Chondrocyte (in vitro differentiated cells): ENCODE measurements at places on chromosomes 2 and 18.

- DNase-seq = no peak
- peaks cover 7% of the 10 kb centered on the region for H3K4me1 ChIP-seq
- no peak overlapping the region for H3K4me3 ChIP-seq
- H3K36me3 ChIP-seq = peaks cover under 1% of the 10 kb centered on the region
- no peak overlapping the region for H3K27ac ChIP-seq
Observed at GRCh38 chr2:105313877-105314276, 15.7 kb downstream of the TGFBRAP1 start.

GRCh38 chr2:113770929-113771328, 14.5 kb upstream of the SLC35F5 start:
- DNase-seq = no peak
- peaks cover 10% of the 10 kb centered on the region for H3K4me1 ChIP-seq
- H3K27me3 ChIP-seq = no peaks in the 10 kb centered on the region
- no peaks in the 10 kb centered on the region for H3K36me3 ChIP-seq

DNA sequence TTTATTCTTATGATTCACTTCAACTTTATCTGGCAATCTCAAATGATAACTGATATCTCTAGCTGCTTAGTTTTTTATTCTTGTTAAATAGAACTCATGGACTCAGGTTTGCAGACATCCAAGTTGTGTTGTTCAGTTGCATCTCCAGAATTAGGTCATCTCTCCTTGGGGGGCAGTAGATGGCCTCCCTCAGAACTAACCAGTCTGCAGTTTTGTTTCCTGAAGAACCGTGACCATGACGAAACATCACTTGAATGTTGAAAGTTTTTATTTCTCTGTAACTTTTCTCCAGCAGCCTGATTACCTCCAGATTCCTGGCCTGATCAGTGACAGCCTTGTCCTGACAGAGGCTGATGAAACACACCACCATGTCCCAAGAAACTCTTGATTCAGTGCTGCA, 321.5 kb downstream of the GALNT13 start:
- no peak overlapping the region for H3K4me3 ChIP-seq
- H3K36me3 ChIP-seq = no peaks in the 10 kb centered on the region
- no peak for DNase-seq
- H3K4me1 ChIP-seq = no peaks in the 10 kb centered on the region
- no peaks in the 10 kb centered on the region for H3K27me3 ChIP-seq

- H3K4me1 ChIP-seq = no peaks in the 10 kb centered on the region
- no peaks in the 10 kb centered on the region for H3K36me3 ChIP-seq
- peaks cover 22% of the 10 kb centered on the region for H3K27me3 ChIP-seq
- no peak for DNase-seq
- H3K27ac ChIP-seq = no peak overlapping the region
Observed at GRCh38 chr2:80971-81736, 34.8 kb upstream of the FAM110C start.
